Cardiac fibroblast (primary cell): ENCODE measurements at places on chromosomes 5 and 9.

- no peak for DNase-seq
These were observed 156.4 kb downstream of the ST8SIA4 start for GRCh38 chr5:100746730-100747129.

DNA sequence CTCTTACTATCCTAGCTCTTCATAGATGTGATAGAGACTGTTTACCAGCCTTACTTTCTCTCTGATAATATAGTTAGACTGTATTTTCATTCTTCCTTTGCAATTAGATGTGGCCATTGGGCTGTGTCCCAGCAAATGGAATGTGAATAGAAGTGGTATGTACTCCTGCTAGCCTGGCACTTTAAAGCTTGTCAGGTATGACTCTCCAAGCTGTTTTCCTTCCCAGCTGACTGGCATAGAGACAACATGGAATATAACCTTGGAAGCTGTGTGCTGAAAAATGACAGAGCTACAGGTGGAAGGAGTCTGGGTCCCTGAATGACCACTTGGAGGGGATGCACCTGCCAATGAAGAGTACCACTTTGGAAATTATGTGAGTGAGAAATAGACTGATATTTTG, 116.2 kb downstream of the DIRAS2 start:
- no peak for DNase-seq

- peak; percentile 8 for DNase-seq
These were observed 260.3 kb downstream of the NDUFS4 start for GRCh38 chr5:53820802-53821171.

DNA sequence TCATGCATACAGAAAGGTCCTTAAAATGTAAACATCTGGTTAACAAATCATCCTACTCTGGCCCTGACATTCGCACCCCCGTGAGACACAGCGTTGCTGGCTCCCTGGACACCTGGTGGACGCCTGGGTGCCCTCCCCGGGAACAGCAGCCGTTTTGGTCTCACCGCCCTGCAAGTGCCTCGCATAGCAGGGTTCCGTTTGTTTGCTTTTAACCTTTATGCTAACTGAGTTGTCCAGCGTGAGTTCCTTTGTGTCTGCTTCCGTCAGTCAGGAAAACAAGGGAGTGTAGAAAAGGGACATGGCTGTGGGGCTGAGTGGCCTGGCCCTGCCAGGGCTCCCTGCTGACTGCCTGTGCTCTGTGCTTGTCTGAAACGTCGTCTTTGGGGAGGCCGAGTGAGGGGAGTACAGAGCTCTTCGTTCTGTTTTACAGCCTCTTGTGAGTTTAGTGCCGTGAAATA, 91.8 kb upstream of the CACNA1B start:
- DNase-seq, result no peak

- no peak for DNase-seq
These were observed 74.5 kb upstream of the CCNG1 start for GRCh38 chr5:163362840-163363371.

GRCh38 chr9:132630811-132631210, 39.0 kb downstream of the DDX31 start:
- no peak for DNase-seq

DNA sequence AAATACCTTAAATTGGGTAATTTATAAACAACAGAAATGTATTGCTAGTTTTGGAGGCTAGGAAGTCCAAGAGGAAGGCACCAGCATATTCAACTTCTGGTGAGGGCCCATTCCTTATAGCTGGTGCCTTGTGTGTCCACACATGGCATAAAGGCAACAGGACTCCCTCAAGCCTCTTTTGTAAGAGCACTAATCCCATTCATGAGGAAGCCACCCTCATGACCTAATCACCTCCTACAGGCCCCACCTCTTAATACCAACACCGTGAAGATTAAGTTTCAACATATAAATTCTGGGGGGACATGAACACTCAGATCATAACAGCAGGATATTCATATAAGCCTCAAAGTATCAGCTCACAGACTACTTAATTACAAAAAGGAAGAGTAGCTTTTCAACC, 4.0 kb upstream of the PLAC8L1 start:
- no peak for DNase-seq

GRCh38 chr9:93575796-93576257, 557 bp upstream of the PHF2 start:
- peak; percentile 39 for DNase-seq

GRCh38 chr9:71820403-71820921, 52.1 kb upstream of the CEMIP2 start:
- peak; percentile 22 for DNase-seq

DNA sequence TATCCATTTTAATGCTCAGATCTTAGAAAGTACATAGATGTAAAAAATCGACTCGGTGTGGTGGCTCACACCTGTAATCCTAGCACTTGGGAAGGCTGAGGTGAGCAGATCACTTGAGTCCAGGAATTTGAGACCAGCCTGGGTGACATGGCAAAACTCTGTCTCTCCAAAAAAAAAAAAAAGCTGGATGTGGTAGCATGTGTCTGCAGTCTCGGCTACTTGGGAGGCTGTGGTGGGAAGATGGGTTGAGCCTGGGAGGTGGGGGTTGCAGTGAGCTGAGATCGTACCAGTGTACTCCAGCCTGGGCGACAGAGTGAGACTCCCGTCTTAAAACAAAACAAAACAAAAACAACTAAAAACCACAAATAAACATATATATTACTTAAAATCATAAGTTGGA, 61.4 kb downstream of the RASA1 start:
- DNase-seq, result no peak

GRCh38 chr9:37452611-37453010, 12.6 kb downstream of the ZBTB5 start:
- no peak for DNase-seq

GRCh38 chr5:172010278-172010677, 3.8 kb upstream of the FBXW11 start:
- DNase-seq, result peak; percentile 32

DNA sequence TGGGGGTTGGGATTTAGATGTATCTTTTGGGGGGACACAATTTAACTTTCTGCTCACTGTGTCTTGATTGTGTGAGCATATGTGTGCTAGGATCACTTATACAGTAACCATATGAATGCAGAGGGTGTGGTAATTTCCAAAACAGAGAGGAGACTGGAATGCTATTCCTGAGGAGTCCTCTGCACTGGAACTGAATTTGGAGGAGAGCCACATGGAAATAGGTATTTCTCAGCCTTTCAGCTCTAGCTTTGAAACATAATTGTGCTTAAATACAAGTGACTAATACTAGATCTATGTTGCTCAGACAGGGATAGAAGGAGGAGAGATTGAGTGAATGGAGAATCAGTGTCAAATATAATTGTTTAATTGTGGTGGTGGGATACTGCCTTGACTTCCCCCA, 45.5 kb downstream of the FOCAD start:
- DNase-seq, result no peak

DNA sequence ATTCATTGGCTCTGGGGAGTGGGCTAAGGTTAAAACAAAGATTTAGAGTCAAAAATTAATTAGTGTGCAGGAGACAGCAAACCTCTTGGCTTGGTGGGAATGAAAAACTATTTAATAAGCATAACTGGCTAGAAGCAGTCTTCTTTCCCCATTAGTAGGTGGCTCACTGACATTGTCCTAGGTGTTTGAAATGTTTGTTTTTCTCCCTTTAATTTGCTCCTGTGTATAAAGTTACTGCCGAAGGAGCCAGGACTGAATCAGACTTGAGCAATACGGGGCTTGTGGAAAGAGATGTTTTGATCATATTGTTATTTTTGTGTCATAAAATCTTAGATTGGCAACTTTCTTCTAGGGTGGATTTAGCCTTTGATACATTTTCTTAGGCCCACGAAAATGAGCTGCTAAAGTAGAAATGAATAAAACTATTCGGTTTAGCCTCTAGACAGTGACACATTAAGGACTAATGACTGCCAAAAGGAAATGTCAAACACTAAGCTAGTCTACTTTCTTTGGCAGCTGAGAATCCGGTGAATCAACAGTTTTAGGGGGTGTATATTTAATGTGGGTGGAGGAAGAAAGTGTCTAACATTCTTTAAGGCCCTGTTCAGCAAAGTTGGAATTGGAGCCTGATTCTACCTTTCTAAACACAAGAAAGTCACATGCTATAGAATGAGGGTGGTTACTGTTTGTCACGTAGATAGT, 30.2 kb downstream of the LRRTM2 start:
- peak; percentile 88 for DNase-seq

DNA sequence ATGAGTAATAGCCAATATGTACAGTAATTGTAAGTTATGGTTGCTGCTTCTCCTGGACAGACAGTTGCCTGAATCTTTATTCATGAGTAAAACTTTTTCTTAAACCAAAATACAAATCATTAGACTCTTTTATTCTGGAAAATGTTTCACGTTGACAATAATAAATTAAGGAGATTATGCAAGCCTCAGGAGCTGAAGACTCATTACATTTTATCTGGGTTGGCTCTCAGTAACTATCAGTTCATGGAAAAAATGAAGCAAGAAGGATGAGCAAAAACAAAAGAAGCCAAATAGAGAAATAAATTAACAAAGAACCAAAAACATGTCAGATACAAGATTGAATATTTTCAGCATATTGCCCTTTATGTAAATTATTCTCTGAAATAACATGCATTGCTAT, 88.9 kb upstream of the PRR16 start:
- DNase-seq, result peak; percentile 30

GRCh38 chr5:154189819-154190594, 526 bp upstream of the GALNT10 start:
- peak; percentile 76 for DNase-seq

- peak; percentile 86 for DNase-seq
These were observed 61.6 kb downstream of the FNBP1 start for GRCh38 chr9:129981180-129981907.

- DNase-seq, result peak; percentile 63
These were observed 118.5 kb downstream of the GNAQ start for GRCh38 chr9:77912895-77913693.
